ENCODE measurements at places on chromosomes 4 and X.

- no peak for DNase-seq
Observed at GRCh38 chrX:154809939-154810665, 4.8 kb upstream of the MPP1 start.

- no peak for DNase-seq
Observed at GRCh38 chr4:13174001-13174400, 310.1 kb downstream of the RAB28 start.

DNA sequence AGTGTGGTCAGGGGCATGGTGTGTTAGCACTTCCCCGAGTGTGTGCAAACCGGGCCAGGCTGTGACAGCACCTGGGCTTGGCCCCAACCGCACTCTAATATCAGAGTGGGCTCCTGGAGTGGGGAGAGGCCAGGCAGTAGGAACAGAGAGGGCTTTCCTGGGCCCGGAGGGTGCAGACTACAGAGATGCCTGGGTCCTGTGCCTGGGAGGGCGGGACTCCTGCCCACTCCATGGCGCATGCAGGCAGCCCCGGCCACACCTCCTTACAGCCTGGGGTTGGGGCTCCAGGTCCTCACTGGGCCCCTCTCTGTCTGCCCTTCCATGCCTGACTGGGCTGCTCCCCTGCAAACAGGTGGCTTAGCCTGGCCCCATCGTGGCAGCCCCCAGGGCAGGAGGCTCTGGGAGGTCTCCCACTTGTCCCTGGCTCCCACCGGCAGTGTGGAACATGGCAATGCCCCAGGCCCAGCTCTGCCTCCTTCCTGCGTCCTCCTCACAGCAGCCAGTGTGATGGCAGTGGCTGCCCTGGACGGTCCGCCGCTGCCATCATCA lies 60.4 kb downstream of the AGA start:
- no peak for DNase-seq

- no peak for DNase-seq
Observed at GRCh38 chrX:14015294-14015693, 14.4 kb downstream of the GEMIN8 start.

DNA sequence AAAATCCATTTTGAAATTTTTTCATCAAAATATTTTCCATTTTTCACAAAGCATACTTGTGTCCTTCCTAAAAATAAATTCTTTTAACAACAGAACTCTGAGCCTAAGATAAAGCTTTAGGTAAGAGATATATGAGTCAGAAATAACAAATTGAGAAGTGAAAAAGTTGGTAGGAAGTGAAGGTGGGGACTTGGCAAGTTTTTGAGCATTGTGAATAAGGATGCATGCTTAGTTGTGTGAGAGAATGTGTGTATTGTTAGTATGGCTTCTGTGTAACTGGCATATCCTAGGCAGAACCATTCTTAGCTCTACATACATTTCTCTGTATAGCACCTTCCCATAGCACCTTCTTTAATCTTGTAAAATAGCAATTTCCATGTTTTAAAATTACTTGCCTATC lies 6.8 kb downstream of the ASB5 start:
- DNase-seq, result no peak

GRCh38 chrX:102745857-102746584 lies 25.5 kb downstream of the GPRASP3 start:
- peak; percentile 2 for DNase-seq

GRCh38 chr4:133131829-133132460 lies 17.1 kb upstream of the PCDH10 start:
- no peak for DNase-seq

GRCh38 chr4:69934150-69934549 lies 3.3 kb downstream of the CSN1S1 start:
- DNase-seq, result no peak

DNA sequence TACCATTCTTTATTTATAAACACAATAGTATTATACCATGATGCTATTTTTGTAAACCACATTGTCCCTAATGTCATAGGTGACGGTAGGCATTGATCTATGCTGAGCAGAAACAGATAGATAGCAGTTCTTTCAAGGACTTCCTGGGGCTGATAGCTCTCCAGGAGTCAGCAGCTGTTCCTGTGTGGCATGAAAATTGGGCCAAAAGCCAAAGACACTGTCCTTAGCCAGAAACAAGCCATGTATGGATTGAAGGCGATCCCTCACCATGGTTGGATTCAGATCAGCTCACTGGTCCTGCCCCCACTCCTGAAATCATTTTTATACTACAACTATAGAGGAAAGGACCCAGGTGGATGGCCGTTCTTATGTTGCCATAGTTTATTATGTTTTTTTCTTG lies 53.6 kb downstream of the DDX60 start:
- no peak for DNase-seq

- DNase-seq, result no peak
Observed at GRCh38 chrX:123563167-123563566, 169.7 kb downstream of the THOC2 start.

DNA sequence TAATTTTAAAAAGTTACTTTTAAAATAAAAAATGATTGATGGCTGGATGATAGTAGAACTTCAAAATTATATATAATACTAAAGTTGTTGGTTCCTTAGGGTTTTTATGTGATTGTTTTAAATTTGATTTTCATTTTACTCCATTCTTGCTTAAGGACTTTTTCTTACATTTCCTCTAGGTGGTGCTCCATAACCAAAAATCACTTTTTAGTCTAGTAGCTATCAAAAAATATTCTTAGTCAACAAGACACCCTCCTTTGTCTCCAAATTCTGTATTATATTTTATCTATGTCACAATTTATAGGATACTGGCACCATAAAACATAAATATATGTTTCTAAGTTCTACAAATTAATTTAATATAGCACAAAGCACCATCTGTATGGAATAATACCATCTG lies 67.2 kb upstream of the BRWD3 start:
- no peak for DNase-seq

DNA sequence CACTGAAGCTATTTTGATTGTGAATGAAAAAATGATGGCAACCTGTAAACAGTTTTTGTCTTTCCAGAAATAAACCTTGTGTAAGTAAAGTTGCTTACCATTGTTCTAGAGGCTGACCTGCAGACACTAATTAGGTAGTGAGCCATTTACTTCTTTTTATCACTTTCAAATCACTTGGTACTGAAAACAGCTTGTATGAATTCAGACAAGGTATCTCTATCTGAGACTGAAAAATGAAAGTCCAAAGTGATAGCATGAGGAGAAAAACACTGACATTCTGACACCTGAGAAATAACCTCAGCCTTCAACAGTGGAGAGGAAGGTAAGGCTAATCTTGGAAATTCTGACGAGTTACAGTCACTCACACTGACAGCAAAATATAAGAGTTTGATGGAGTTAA lies 238.8 kb downstream of the GPC3 start:
- no peak for DNase-seq

DNA sequence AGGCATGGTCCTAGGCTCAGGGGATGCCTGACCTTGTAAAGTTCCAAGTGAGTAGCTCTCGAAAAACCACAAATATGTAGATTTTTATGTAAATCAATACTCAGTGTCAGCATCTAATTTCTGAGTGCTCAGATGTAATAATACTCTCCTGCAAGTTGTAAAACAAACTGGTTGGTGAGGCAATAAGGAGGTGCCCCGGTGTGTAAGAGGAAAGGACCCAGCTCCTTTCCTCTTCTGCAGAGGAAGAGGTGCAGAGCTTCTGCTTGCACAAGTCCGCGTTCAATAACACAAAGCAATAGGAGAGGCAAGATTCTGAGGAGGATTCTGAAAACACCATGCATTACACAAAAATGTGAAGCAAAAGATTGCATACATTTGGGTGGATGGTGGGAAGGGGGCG lies 43.6 kb upstream of the ENPP6 start:
- no peak for DNase-seq

GRCh38 chr4:56375458-56375857 lies 11.8 kb downstream of the AASDH start:
- no peak for DNase-seq

GRCh38 chr4:23930750-23931488 lies 41.1 kb upstream of the PPARGC1A start:
- no peak for DNase-seq

DNA sequence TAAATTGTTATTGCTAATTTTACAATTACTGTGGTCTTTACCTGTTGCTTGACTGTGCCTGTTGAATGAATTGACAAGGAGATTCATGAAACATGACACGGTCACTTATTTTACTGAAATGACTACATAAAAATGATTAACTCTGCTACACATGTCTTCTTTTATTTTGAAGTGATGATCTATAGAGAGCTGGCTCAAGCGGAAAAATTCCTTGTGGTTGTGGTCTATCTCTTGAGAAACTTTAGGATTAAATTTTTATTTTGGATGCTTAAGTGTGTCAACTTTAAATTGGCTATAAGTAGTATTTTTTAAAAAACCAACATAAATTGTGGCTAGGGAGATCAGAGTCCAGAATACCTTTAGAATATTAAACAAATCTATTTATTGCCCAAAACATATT lies 131.8 kb upstream of the PITX2 start:
- no peak for DNase-seq

GRCh38 chr4:22703912-22704311 lies 11.2 kb downstream of the GBA3 start:
- DNase-seq, result no peak
